ENCODE measurements at places on chromosomes 1 and 21.
A peak's percentile ranks its signal among the peaks of the same experiment; 100 is the strongest.

- no peak for DNase-seq
These were observed 25.2 kb downstream of the ETS2 start for GRCh38 chr21:38830671-38831525.

- DNase-seq: peak; percentile 43
These were observed 51.6 kb downstream of the PLPP3 start for GRCh38 chr1:56527548-56528302.

DNA sequence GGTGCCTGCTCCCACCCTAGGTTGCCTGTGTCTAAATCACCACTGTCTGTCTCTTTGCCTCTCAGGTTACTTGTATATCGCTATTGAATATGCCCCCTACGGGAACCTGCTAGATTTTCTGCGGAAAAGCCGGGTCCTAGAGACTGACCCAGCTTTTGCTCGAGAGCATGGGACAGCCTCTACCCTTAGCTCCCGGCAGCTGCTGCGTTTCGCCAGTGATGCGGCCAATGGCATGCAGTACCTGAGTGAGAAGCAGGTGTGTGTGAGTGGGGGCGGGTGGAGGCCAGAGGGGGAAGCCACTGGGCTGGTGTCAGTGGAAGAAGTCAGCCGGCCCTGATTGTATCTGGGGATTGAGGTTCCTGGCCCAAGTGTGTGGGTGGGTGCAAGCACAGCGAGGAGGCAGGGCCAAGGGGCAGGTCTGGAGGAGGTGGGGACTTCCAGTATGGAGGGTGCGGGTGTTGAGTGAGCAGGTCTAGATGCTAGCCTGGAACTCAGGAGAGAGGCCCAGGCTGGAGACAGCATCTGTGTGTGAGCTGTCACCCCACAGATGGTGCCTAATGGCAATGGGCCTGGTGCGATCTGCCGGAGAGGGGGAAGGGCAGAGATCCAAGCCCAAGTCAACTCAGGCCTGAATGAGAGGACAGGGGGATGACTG lies 17.2 kb downstream of the TIE1 start:
- DNase-seq: no peak

DNA sequence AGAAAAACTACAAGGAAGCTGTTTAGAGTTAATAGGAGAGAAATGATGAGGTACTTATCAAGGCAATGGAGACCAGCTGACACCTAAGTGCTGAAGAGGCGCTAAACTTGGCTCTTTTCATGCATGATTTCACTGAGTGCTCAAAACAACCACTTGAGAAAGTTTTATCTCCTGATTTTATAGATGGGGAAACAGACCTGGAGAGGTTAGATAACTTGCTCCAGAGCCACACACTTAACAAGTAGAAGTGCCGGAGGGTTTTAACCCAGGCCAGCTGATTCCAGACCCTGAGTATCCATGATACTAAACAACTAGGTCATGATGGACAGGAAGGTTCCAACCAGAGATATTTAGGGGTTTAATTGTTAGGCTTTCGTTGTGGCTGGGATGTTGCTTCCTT lies 25.9 kb downstream of the UBE2U start:
- DNase-seq: no peak

DNA sequence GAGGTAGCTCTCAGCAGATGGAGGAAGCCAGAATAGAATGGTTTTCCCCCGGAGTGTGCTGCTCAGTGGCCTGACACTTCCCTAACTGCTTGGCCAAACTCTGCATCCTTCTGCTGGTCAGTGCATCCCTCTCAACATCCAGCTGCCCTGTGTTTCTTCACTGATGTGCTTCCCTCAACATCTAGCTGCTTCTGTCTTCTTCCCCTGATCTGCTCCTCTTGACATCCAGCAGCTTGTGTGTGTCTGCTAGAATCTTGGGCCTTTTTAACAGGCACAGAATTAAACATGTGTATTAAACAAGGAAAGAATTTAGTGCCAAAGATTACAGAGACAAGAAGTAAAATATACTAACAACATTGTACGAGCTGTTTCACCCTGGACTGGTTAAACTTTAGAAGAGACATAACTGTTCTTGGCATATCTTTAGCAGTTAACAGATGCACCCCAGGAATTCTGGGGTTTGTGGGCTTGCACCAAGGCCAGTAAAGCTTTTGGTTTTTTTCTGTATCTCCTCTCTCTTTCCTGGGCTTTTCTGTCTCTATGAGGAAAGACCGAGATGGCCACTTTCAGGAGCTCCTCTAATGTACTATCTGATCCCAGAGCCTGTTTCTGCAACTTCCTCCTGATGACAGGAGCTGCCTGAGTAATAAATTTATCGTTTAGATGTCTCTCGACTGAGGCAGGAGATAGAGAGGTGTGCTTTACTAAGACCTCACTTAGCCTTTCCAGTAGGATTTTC lies 34.8 kb upstream of the HSD3B1 start:
- DNase-seq: no peak

Measured in NCI-H82 (cell line).